A673 (cell line): ENCODE measurements at places on chromosomes 12 and 14.
A peak's percentile ranks its signal among the peaks of the same experiment; 100 is the strongest.

DNA sequence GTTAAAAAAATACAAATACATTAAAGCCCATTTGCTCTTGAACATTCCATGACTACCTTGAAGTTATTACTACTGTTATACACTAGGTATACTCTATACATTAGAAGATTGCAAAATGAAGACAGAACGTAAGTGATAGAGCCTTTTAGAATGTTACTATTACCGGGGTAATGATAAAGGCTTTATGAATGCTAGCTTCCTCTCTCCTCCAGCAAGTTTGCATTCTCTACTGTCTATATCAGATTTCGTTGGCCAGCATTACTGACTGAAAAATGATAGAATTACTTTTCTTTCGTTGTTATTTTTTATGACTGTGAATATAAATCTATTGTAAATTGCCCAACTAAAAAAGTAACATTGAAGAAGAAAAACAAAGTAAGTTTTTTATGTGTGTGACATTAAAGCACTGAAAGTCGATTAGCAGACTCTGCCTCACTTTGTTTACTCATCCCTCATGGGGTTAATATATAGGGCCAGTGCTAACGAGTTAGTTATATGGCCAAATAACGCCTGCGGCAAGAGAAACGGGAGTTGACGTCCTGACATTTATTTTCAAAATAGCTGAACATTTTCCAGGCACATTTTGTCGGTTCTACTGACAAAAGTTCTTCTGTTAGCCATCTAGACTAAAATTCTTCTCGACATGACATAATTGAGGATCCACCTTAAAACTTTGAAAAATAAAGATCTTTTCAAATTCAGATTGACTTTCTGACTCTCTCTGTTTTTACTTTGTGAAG, 163.8 kb upstream of the KITLG start:
- no peaks in the 10 kb centered on the region for H3K4me1 ChIP-seq
- DNase-seq: no peak
- no peaks in the 10 kb centered on the region for H3K36me3 ChIP-seq
- no peak overlapping the region for H3K27ac ChIP-seq
- no peak overlapping the region for H3K4me3 ChIP-seq
- H3K27me3 ChIP-seq: no peaks in the 10 kb centered on the region

DNA sequence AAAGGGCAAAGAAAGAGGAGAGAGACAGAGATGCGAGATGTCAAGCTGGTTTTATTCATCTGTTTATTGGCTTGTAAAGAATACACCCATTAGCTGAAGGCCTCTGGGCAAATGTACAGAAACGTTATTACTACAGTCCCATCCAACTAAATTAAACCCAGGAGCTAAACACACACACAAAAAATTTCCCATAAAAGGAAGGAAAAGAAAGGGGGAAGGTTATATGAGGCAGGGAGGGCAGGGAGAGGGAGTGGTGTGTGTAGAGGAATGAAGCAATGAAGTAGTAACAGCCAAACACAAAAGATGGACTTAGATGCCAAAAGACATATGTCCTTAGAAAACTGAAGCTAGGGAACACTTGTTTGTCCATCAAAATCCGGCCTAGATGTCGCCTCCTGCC, 3.1 kb upstream of the MFAP5 start:
- H3K4me3 ChIP-seq: no peak overlapping the region
- H3K4me1 ChIP-seq: no peaks in the 10 kb centered on the region
- no peak for DNase-seq

GRCh38 chr12:105459760-105460330, 129.4 kb downstream of the C12orf75 start:
- H3K4me3 ChIP-seq: no peak overlapping the region
- H3K27ac ChIP-seq: no peak overlapping the region
- DNase-seq: no peak
- H3K4me1 ChIP-seq: no peaks in the 10 kb centered on the region

DNA sequence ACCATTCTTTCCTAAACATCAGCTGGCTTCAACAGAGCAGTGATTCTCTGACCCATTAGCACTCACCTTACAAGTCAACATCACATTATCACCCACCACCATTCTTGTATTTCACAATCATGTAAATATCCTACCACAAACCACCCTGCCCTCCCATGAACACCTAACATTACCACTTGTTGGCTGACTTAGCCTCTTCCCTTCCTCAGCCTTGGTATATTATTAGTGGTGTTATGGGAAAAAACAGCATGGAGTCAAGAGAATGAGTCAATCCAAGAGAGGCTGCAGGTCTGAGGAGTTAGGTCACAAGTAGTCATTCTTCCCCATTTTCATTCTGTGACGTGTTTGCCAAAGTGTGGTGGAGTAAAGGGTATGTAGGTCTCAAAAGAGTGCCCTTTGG, 22.3 kb upstream of the MGP start:
- no peak overlapping the region for H3K4me3 ChIP-seq
- H3K27me3 ChIP-seq: no peaks in the 10 kb centered on the region
- DNase-seq: no peak
- peaks cover 5% of the 10 kb centered on the region for H3K4me1 ChIP-seq

DNA sequence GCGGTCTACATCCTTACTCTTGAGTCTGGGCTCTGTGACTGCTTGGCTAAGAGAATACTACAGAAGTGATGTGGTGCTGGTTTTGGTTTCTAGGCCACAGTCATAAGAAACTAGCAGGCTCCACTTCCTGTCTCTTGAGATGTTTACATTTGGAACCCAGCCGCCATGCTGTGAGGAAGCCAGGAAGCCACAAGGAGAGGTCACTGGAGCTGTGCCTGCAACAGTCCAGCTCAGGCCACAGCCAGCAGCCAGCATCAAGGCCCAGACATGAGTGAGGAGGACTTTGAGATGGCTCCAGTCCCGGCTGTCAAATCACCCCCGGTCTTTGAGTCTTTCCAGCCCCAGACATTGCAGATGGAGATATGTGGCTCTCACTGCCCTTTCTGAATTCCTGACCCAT, 12.9 kb upstream of the FAM181A start:
- H3K27me3 ChIP-seq: no peaks in the 10 kb centered on the region
- no peak for DNase-seq
- no peaks in the 10 kb centered on the region for H3K36me3 ChIP-seq
- H3K27ac ChIP-seq: no peak overlapping the region
- H3K4me1 ChIP-seq: no peaks in the 10 kb centered on the region
- H3K4me3 ChIP-seq: no peak overlapping the region

- H3K27me3 ChIP-seq: no peaks in the 10 kb centered on the region
- H3K36me3 ChIP-seq: no peaks in the 10 kb centered on the region
- H3K4me1 ChIP-seq: no peaks in the 10 kb centered on the region
- H3K27ac ChIP-seq: no peak overlapping the region
- no peak overlapping the region for H3K4me3 ChIP-seq
- DNase-seq: no peak
Measured at GRCh38 chr14:79960288-79960687, 251.0 kb downstream of the DIO2 start.

- H3K27ac ChIP-seq: no peak overlapping the region
- no peaks in the 10 kb centered on the region for H3K27me3 ChIP-seq
- H3K4me3 ChIP-seq: no peak overlapping the region
- peaks cover 5% of the 10 kb centered on the region for H3K4me1 ChIP-seq
Measured at GRCh38 chr12:53722450-53723041, 4.7 kb downstream of the CALCOCO1 start.

- no peaks in the 10 kb centered on the region for H3K27me3 ChIP-seq
- no peak overlapping the region for H3K4me3 ChIP-seq
- no peak overlapping the region for H3K27ac ChIP-seq
- DNase-seq: no peak
- H3K4me1 ChIP-seq: peaks cover 9% of the 10 kb centered on the region
Measured at GRCh38 chr14:81231540-81231939, 10.8 kb upstream of the GTF2A1 start.

DNA sequence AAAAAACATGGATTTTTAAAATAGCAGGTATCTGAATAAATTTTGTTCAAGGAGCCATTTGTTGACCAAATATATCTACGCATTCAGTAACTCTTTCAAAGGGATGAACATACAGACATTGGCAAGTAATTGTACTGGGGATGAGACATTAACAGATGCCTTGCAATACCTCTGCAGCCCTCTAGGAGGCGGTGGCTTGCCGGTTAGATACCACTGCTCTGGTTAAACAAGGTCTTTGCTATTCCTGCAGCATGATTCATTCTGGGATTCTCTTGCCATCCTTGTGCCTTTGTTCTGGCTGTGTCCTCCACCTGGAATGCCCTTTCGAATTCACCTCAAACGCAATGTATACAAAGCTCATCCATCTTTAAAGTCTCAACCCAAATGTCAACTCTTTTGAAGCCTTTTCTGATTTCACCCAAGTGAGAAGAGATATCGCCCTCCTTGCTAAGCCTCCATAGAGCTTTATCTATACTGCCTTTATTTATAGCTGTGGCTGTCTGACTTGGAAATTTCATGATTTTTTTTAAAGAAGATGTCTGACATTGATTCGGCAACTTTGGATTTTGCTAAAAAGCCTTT, 131.0 kb upstream of the SRRM4 start:
- H3K36me3 ChIP-seq: no peaks in the 10 kb centered on the region
- peaks cover 4% of the 10 kb centered on the region for H3K27me3 ChIP-seq
- H3K4me1 ChIP-seq: no peaks in the 10 kb centered on the region
- peak; percentile 22 for DNase-seq
- H3K27ac ChIP-seq: no peak overlapping the region
- no peak overlapping the region for H3K4me3 ChIP-seq

DNA sequence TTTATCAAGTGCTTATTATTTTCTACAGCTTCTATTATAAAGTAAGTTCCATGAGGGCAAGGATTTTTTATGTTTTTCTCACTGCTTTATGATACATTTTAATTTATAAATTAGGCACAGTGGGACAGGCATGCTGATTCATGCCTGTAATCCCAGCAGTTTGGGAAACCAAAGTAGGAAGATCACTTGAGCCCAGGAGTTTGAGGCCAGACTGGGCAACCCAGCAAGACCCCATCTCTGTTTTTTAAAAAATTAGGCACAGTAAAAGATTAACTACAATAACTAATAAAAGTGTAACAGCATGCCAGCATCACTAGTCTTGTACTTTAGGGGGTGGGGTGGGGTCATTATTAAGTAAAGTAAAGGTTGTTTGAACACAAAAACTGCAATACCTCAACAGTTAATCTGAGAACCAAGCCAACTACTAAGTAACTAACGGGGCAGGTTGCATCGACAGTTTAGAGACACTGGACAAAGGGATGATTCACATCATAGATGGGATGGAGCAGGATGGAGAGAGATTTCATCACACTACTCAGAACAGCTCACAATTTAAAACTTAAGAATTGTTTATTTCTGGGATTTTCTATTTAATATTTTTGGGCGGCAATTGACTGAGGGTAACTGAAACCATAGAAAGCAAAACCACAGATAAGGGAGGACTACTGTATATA, 119.5 kb downstream of the PLEKHA5 start:
- H3K27me3 ChIP-seq: no peaks in the 10 kb centered on the region

DNA sequence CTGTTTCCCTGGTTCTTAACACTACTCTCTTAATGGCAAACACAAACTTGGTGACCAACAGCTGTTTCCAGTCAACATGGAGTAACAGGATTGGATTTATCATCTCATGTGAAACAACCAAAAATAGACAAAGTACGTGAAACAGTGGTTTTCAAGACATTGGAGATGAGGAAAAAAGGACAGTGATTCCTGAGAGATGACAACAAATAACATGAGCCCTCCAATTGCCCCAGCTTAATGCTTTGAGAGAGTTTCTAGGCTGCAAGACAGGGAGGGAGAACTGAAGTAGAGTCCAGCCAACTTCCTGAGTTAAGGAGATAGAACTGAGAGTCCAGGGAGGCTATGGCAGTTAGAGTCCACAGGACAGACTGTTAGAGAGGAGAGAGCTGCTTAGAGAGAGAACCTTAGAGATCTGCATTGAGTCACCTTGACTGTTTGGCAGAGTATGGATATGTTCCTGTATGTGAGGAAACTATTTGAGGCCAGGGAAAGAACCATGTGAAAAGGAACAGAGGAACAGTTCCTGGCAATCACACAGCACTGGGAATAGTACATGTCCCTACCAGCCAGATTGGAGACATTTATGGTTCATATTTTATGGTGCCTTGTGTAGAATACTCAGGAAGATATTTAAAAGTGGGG, 106.4 kb downstream of the PCNX1 start:
- H3K27me3 ChIP-seq: no peaks in the 10 kb centered on the region
- H3K4me3 ChIP-seq: no peak overlapping the region
- no peak overlapping the region for H3K27ac ChIP-seq
- H3K4me1 ChIP-seq: no peaks in the 10 kb centered on the region

DNA sequence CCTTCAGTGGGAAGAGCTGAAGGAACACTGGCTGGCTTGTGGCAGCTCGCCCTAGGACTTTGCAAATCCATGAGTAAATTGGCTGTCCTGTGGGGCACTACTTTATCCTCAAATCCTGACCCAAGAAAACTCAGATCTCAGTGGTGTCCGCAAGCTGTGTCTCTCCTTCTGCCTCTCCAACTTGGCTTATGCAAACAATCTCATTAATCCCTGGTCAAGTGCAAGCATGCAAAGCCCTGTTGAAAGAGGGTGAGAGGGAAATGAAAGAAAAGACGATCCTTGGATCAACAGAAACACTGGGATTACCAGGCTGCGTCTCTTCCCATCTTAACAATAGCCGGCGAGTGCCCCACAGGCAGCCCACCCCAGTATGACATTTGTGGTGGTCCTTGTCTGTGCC, 901.6 kb downstream of the BCL11B start:
- H3K36me3 ChIP-seq: no peaks in the 10 kb centered on the region
- H3K27me3 ChIP-seq: no peaks in the 10 kb centered on the region
- H3K4me3 ChIP-seq: no peak overlapping the region
- H3K27ac ChIP-seq: no peak overlapping the region

DNA sequence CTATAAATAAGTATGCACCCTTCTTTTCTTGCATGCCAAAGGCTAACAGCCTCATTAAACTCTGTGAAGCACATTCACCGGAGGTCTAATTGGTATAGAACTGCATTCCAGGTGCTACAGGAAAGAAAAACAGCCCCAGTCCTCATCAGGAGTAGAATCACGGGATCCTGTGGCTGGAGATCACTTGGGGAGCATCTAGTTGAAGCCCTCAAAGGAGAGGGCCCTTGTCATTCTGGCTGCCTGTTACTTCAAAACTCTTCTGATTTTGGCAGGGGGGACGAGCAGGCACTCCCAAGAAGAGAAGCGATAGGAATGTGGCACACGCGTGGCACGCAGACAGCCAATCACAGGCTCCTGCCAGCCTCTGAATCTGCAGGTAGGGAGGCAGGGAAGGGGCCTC, 154.4 kb downstream of the TTC7B start:
- no peaks in the 10 kb centered on the region for H3K36me3 ChIP-seq
- H3K27me3 ChIP-seq: no peaks in the 10 kb centered on the region
- no peaks in the 10 kb centered on the region for H3K4me1 ChIP-seq
- DNase-seq: no peak

DNA sequence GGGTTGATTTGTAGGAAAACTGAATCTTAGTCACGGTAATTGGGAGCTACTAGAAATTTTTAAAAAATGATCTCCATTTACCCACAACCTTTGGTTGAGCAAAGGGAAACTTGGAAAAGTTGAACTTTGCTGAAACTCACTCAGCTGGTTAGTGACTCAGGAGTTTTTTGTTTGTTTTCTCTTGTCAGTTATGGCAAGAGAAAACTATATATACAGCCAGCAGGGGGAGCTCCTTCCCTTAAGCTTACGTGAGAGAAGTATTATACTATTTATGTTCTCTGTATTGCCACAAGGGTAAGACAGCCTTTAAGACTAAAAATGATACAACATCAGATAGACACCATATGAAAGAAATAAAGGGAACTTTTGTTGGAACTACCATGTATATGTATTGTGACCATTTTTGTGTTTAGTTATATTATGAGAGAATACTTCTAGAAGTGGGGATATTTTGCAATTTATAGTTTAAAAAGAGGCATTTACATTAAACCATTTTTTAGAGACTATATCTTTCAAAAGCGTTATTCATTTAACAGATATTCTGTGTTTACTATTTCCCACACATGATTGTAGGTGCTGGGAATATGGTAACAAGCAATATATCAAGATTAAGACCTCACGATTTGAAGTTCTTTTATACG, 28.1 kb upstream of the TBC1D30 start:
- DNase-seq: peak; percentile 90
- no peak overlapping the region for H3K4me3 ChIP-seq
- no peaks in the 10 kb centered on the region for H3K4me1 ChIP-seq
- H3K27ac ChIP-seq: no peak overlapping the region
- H3K36me3 ChIP-seq: no peaks in the 10 kb centered on the region
